Small intestine (tissue), 16 donors: ENCODE measurements at places on chromosomes 3 and 15. TPM values are rescaled to one million over a fixed set of nuclear protein-coding genes. Genes with fewer than 3 reads are reported as not detected.

- no peak for DNase-seq
Observed at GRCh38 chr15:73319460-73320245, 49.1 kb downstream of the HCN4 start.

- no peak for DNase-seq
Observed at GRCh38 chr15:64791401-64791800, 16.0 kb upstream of the RBPMS2 start.

- DNase-seq, result no peak
Observed at GRCh38 chr15:40192942-40193341, 32.1 kb downstream of the BUB1B start.

GRCh38 chr3:5194801-5195509, 7.4 kb downstream of the EDEM1 start:
- DNase-seq, result peak; percentile 63

DNA sequence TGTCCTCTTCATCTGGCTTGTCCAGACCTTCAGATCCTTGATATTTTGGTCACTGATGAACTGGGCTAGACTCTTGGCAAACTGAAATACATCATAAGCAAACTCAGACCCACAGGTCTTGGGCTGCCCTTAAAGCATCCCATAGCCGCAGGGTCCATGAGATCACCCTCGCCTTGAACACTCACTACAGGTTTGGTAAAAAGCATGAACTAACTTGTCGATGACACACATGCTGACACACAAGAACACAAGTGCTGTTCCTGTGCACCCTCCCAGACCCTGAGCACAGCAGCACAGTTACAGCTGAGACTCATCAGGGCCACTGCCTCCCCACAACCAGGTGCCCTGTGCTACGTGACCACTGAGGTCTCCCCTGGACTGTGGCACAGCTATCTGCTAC, 21.0 kb downstream of the PFKFB4 start:
- DNase-seq, result no peak

GRCh38 chr15:72796515-72797337, 13.2 kb upstream of the ADPGK start:
- DNase-seq, result peak; percentile 68

DNA sequence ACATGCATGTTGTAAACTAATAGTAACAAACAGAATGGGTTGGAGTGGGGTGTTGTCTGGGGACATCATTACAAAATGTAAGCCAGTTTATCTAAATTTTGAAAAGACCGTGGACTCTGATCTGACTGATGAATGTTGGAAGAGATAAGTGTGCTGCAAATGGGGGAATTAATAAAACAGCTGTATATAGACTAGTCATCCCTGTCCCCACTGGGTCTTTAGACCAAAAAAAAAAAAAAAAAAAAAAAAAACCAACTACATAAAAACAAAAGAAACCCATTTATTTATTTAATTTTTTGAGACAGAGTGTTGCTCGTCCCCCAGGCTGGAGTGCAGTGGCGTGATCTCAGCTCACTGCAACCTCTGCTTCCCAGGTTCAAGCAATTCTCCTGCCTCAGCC, 20.0 kb downstream of the ARIH2 start:
- no peak for DNase-seq

DNA sequence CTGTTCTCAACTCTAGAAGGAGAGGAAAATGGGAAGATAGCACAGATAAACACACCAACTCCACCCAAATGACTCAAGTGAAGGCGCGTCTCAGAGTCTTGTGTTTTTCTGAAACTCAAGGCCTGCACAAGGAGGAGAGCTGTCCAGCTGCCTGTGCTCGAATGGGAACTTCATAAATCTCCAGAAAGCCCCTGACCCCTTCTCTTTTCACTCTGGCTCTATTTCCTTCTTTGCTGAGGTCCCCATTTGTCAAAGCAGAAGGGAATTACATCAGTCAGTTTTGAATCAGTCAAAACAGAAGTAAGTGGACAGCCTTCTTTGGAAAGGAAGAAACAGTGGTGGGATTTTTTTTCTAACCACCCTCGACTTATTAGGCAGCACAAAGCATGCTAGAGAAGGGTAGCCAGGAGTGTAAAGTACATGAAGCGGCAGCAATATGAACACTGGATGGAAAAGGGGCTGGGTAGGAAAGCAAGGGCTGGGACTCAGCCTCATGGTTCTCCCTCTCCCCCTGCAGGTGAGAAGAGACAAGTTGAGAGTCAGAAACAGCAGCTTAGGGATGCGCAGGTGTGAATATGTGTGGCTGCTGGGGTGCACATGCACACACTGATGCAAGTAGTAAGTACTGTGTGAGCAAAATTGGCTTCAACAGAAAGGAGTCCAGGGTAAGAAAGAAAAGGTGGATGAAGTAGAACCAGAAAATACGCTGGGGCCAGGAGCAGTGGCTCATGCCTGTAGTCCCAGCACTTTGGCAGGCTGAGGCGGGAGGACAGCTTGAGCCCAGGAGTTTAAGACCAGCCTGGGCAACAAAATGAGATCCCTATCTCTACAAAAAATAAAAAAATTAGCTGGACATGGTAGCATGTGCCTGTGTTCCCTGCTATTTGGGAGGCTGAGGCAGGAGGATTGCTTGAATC, 36.6 kb upstream of the MAGEF1 start:
- peak; percentile 62 for DNase-seq

DNA sequence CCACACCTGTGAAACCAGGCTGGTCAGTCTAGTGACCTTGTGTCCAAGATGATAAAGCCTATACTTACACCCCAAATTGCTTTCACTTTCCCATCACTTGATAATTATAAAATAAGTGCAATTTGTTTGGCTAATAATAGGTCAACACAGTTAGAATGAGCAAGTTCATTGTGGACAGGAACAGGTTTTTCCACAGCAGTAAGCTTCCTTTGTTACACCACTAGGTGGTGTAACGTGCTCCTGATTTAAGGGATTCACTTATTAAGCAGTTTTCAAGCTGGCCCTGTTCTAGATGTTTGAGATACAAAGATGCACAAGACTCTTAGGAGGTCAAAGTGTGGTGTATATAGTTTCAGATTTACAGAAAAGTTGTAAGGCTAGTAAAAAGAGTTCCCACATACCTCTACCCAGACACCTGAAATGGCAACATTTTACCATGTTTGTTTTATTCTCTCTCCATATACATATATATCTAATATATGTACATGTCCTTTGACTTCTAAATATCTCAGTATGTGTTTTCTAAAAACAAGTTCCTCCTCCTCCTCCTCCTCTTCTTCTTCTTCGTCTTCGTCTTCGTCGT, 6.8 kb upstream of the MFSD1 start:
- peak; percentile 35 for DNase-seq

GRCh38 chr3:4885316-4885715, 93.9 kb upstream of the BHLHE40 start:
- DNase-seq, result no peak

- DNase-seq, result no peak
Observed at GRCh38 chr15:65332391-65333147, 28.1 kb downstream of the RNU5B-1 start.

- no peak for DNase-seq
Observed at GRCh38 chr3:3685721-3686120, 113.5 kb upstream of the LRRN1 start.

GRCh38 chr15:47824147-47824546, 106.8 kb downstream of the SEMA6D start:
- DNase-seq, result no peak

- DNase-seq, result no peak
Observed at GRCh38 chr3:45526441-45526840, 68.1 kb upstream of the LIMD1 start.

- DNase-seq, result peak; percentile 62
Observed at GRCh38 chr3:50238549-50239026, 2.6 kb downstream of the GNAI2 start.

GRCh38 chr3:73352841-73353645, 271.7 kb downstream of the PDZRN3 start:
- no peak for DNase-seq

DNA sequence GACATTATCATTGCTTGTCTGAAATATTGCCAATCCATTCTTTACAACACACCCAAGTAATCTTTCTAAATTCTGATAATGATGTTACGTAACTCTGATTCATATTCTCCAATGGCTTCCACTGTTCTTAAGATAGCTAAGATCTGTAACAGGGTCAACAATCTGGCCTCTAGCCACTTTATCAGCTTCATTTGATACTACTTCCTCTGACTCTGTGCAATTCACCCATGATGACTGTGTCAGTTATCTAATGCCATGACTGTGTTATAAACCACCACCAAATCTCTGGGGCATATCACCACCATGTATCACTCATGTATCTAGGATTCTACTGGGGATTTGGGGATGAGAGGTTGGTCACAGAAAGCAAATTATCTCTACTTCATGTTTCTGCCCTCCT, 44.0 kb downstream of the CD200 start:
- peak; percentile 23 for DNase-seq

DNA sequence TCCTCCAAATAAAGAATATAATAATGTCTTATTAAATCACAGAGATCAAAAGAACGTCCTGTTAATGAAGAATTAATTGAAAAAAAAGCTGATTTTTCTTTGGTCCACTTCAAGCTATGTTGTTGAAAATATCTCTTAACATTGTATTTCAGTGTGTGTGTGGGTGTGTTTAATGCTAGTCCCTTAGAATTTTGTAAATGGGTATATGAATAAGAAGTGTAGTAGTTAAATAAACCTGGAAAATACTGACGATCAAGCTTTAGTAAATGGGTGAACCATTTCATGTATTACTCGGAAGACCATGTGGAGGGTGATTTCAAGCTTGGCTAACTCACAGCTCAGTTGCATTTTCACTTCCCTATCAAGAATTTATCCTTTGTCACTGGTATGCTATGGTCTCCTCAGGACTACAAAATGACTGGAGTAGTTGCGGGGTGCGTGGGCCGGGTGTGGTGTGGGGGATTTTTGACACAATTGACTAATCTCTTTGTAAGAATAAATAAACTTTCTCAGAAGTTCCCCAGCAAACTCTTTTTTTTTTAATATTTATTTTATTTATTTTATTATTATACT, 586.4 kb downstream of the GRM7 start:
- DNase-seq, result no peak

DNA sequence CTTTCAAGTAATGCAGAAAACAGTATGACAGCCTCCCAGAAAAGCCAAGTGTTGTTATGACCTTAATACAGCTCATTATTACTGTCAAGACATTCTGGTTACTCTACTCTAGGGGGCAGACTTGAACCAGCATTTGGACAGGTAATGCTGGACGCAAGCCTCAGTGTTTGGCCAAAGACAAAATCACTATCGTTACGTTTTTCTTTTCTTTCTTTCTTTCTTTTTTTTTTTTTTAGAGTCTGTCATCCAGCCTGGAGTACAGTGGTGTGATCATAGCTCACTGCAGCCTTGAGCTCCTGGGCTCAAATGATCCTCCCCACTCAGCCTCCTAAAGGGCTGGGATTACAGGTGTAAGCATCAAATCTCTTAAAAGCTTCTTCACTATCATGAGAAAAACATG, 29.4 kb upstream of the TMEM45A start:
- DNase-seq, result peak; percentile 69

DNA sequence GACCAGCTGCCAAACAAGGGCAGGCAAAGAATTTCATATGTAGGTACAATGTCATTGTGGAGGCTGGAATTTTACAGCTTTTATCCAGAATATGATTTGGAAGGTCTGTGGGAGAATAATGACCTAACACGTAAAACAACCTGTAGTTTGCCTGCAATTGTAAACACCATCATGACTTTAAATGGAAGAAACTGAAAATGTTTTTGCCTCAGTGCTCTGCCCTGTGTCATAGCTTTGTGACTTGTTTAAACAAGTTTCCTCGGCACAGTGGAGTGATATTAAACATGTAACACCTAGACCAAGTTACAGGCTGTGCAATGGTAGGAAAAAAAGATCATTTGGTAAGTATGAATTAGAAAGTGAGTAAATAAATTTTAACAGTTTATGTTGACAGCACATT, 171.6 kb upstream of the MBNL1 start:
- DNase-seq, result no peak

DNA sequence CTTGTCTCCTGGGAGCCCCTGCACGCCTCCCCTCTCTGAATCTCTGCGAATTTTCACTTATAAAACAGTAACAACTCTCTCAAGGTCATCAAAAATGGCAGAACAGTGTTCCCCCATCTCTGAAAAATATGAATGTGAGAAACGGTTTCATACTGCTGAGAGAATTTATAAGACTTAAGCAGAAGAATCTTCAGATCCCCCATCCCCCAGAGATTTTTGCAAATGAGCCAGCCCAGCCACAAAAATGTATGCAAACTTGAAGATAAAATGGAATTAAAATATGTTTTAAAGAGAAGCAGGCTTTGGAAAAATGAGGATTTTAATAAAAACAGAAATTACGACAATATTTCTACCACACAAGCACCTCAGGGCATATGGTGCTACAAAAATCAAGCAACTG, 173.0 kb downstream of the STT3B start:
- no peak for DNase-seq

GRCh38 chr15:69359722-69360121, 54.4 kb upstream of the KIF23 start:
- DNase-seq, result no peak

GRCh38 chr3:147813256-147813655, 404.1 kb downstream of the ZIC1 start:
- no peak for DNase-seq

DNA sequence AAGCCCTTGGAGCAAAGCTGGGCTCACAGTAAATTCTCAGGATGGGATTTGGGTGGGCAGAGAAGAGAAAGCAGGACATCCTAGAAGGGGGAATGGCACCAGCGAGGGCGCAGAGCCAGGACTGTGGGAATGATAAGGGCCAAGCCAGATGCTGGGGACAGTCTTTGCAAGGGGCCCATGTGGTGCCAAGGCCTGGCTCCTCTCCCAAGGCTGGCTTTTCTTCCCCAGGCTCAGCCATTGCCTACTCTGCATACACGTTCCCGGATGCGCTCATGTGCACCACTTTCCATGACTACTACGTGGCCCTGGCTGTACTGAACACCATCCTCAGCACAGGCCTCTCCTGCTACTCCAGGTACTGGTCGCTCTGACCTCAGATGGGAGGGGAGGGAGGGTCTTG, 24.7 kb upstream of the KIF23 start:
- no peak for DNase-seq

GRCh38 chr3:194067949-194068362, 68.0 kb upstream of the HES1 start:
- DNase-seq, result no peak

GRCh38 chr3:172391592-172392302, 56.5 kb downstream of the GHSR start:
- DNase-seq, result no peak

GRCh38 chr15:40763801-40764628, at the start of gene GCHFR:
Gene GCHFR (plus strand): TSS chr15:40764068. CDS start chr15:40764181, 113 bp downstream.
- peak; percentile 86 for DNase-seq

Gene CATSPER2
- 23.0 TPM for polyA plus RNA-seq

Gene IL17RD
- not detected for polyA plus RNA-seq

Gene CAV3
- polyA plus RNA-seq, result not detected

Gene PLA2G4B
- polyA plus RNA-seq, result 9.0 TPM

Gene LTF
- polyA plus RNA-seq, result 0.81 TPM

Gene ROPN1
- polyA plus RNA-seq, result not detected

Gene STXBP5L
- polyA plus RNA-seq, result not detected

Gene UCN2
- 0.65 TPM for polyA plus RNA-seq

Gene SNX22
- polyA plus RNA-seq, result 0.67 TPM

Gene SLC28A1
- 64.6 TPM for polyA plus RNA-seq

Gene ECE2
- polyA plus RNA-seq, result not detected

Gene HCN4
- polyA plus RNA-seq, result 0.27 TPM

Gene IGF1R
- polyA plus RNA-seq, result 0.54 TPM

Gene GOLGA6L10
- polyA plus RNA-seq, result 0.67 TPM

Gene WNT7A
- polyA plus RNA-seq, result 0.01 TPM

Gene CAPN3
- polyA plus RNA-seq, result 248 TPM

Gene CMTM6
- polyA plus RNA-seq, result 25.7 TPM

Gene ATG7
- 8.1 TPM for polyA plus RNA-seq

Gene SLC12A1
- polyA plus RNA-seq, result not detected

Gene SLITRK3
- 0.22 TPM for polyA plus RNA-seq

Gene ACP3
- 1.1 TPM for polyA plus RNA-seq
